SJSA1 (cell line): ENCODE measurements at places on chromosomes 16 and 17. TPM values are rescaled to one million over a fixed set of nuclear protein-coding genes. Genes with fewer than 3 reads are reported as not detected.

DNA sequence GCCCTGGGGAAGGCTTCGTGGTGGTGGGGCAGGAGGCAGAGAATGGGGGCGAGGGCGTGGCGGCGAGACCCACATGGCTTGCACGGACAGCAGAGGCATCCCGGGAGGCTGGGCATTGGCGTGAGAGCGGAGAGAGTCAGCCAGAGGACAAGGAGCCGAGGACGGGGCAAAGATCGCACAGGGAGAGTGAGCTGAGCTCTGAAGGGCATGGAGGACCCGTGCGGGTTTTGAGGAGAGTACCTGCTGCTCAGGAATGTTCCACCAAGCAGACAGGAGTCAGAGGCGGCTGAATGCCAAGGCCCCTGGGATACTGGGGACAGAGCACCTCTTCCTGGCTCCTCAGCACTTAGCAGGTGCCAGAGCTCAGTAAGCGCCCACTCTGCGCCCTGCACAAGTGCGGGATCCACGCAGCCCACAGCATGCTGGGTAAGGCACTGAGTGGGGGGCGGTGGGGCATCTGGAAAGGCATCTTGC lies 47.8 kb downstream of the ARHGAP27 start:
- DNase-seq = no peak

- DNase-seq = no peak
These were observed 64.8 kb downstream of the ERCC4 start for GRCh38 chr16:13984794-13985193.

DNA sequence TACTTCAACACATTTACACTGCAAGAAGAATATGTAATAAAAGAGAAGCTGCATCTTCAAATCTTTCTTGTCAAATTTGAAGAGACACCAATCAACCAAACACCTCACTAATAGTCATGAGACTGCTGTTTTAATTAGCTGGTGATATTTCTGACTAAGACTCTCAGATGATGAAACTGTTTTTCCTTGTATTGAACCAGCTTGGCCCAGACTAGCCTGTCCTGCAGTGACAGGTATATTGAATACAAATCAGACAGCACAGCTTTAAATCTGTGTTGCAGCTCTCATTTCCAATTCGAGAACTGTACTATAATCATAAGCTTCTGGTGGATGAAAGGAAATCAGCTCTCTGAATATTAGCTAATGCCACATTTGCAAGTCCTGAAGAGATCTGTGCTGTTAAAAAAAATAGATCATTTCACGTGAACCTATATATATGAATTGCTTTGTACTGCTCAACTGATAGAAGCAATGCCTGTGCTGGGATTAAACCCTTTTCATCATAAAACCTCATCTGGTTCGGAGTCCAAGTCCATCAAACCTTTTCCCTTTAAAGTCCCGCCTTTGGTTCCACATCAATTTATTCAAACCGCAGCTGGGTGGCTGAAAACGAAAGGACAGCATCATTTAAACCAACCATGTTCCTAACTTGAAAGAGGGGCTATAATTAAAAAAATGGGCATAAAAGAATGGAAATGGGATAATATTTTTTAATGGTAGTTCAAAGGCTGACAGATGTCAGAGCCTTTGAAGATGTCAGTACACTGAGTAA lies 306.2 kb downstream of the CEP112 start:
- no peak for DNase-seq

ENGASE gene
- total RNA-seq = 7.8 and 13.9 TPM in 2 replicates

IRF8 gene
- total RNA-seq = 0.56 and 1.1 TPM in 2 replicates

GPR139 gene
- total RNA-seq = not detected in 2 replicates

MARVELD3 gene
- total RNA-seq = not detected in 2 replicates
